Right renal cortex interstitium (tissue), 3 donors: ENCODE measurements at places on chromosomes 3 and 15. TPM values are rescaled to one million over a fixed set of nuclear protein-coding genes. Genes with fewer than 3 reads are reported as not detected.
A peak's percentile ranks its signal among the peaks of the same experiment; 100 is the strongest.

Gene LINGO1
- 14.0 TPM for polyA plus RNA-seq

Gene UBAP1L
- polyA plus RNA-seq: 3.1 TPM

- no peak for DNase-seq
These were observed 466.4 kb downstream of the DIPK2A start for GRCh38 chr3:144437989-144438388.

DNA sequence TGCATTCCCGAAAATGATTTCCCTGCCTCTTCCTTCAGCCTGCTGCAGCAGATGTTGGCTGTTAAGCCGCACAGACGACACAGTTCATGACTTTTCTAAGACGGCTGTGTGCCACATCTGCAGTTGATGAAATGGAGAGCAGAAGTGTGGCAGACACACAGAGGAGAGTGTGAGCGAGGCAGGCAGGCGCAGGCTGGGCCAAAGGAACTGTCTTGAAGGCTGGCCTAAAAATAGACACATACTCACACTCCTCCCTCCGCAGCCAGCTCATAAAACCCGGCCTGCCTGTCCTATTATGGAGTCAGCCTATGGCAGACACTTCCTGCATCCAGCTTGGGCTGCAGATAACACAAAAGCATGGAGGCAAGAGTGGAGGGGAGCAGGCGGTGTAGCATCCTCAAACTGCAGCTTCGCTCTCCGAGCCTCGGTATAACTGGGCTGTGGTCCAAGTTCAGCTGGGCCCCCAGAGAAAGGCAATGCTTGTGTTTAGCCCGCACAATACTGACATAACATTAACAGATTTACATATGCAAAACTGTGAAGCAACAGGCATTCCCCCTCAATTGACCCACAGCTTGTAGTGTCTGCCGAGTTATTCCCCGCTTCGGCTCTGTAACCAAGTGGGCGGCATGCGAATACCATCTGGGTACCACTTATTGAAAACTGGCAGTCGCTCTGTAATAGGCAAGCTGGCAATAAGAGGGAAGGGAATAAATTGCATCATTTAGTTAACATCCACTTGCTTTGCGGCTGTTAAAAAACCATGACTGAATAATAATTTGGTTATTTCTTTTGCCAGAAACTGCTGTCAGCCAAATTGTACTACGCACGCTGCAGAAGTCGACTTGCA is 40.8 kb downstream of the FOXP1 start:
- DNase-seq: peak; percentile 48

DNA sequence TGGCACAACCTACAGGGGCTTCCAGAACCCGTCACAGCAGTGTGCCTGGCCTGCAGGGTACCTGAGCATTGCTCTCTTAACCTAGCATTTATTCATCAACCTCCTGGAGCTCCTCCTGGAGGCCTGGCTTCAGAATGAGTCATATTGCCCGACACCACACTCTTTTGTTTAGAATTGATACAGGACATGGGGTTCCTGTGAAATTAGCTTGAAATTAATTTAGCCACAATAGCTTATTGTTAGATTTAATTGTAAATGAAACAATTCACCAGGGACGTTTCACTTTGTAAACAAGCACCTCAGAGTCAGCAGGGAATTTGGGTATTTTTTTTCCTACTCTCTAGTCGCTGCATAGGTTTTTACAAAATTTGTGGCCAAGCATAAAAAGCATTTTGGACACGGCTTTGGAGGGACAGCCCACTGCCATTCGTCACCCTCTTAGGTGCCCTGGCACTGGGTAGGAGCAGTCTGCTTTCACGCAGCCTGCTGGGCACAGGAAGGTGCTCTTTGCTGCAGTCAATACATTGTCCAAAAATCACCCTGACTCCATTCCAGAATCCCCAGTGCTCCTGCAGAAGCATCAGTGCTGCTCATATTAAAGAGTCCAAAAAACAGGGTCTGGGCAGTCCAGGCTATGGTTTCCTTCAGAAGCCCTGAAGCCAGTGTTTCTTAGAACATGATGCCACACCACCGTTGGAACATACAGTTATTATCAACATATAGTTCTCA is 60.8 kb upstream of the MEF2A start:
- DNase-seq: no peak

GRCh38 chr3:168094877-168095610 is 680 bp downstream of the GOLIM4 start:
- peak; percentile 55 for DNase-seq

- DNase-seq: no peak
These were observed 331.0 kb downstream of the CGGBP1 start for GRCh38 chr3:87727783-87728182.

DNA sequence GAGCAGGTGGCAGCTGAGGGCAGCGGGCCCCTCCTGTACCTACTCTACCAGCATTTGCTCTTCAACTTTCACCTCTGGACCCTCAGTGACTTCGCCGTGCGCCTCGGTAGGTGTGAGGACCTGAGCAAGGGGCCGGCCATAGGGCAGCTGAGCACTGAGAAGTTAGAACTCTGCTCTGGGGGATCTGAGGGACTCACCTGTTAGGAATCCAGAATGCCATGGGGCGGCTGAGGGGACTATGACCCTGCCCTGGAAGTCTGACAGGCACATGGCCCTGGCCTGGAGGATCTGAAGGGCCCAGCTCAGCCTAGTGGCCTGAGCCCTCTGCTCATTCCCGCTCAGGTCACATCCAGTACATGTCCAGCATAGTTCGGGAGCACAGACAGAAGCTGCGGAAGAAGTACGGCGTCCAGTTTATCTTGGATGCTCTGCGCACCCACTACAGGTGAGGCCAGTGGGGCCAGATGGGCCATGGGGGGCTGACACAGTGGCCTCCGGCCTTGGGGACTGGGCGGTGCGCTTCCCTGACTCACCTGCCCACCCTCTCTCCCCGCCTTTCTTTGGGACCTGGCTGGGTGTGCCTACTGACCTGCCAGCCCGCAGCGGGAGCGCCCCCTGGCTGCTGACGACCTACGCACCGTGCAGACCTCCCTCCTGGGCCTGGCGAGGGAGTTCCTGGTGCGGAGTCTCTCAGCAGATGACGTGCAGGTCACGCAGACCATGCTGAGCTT is 18.8 kb downstream of the NBEAL2 start:
- DNase-seq: no peak

DNA sequence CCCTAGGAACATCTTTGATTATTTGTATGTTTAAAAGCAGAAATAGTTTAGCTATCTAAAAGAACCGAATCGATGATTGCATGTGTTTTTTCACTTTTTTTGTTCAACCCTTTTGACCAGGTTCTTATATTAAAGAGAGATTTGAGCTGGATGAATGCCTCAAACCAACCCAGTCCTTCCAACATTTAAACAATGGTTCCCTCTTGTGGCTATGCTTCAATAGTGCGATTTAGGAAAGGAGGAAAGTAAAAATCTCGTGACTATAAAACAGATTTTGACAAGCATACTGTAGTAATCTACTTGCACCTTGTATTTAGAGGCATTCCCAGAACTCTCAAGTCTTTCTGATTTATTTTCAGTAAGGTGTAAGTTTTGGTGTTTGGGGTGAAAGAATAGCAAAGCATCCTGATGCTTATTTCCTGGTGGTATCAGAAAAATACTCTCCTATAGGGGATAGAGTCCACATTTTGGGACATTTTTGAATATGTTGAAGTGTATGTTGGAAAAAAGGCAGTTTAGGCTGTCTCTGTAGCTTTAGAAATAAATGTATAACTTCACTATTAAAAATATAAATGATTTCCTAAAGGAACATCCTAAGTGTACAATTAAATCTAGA is 159.6 kb upstream of the KCNH8 start:
- peak; percentile 1 for DNase-seq

DNA sequence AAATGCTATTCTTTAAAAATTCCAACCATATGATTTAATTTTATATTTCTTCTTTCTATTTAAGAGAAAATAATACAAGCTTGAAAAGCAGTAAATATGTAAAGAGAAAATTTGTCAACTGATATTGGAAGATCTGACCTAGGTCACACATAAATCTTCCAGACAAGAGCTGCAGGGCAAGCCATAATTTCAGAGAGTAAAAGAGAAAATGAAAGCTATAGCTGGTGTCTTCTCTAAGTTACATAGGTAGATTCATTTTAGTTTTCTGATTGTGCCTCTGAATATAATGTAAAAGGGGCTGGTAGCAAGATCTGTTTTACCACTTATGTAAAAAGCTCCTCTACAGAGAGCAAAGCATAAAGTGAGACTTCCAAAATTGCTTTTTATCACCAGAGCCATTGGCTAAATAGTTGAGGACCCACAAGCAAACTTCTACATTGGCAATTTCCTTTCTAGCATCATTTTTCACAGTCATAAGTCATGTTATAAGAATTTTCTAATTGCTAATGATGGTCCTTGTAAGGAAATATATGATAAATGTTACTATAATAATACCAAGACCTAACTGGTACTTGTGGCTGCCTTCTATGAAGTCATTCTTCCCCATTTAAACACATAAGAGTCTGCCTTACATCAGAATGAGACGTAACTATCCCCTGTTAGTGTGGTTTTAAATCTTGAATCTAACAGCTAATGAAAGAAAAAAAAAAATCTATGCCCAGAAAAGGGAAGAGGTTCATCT is 80.8 kb upstream of the SKOR1 start:
- no peak for DNase-seq

DNA sequence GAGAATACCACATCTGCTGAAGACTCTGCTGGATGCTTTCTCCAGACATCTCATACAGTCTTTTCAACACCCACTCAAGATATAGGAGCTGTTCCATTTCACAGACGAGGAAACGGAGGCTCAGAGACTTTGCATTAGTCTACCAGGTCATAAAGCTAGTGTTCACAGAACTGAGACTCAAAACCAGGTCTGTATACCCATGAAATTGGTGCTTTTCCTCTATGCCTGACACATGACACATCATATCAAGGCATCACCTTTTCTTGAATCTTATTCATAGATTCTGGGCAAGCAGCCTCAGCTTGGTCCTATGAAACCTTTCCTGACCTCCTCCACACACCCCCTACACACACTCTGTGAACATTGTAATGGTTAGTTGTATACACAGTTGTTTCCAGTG is 101.2 kb downstream of the LPP start:
- no peak for DNase-seq

- no peak for DNase-seq
These were observed 116.0 kb upstream of the CBLB start for GRCh38 chr3:105984837-105985236.

DNA sequence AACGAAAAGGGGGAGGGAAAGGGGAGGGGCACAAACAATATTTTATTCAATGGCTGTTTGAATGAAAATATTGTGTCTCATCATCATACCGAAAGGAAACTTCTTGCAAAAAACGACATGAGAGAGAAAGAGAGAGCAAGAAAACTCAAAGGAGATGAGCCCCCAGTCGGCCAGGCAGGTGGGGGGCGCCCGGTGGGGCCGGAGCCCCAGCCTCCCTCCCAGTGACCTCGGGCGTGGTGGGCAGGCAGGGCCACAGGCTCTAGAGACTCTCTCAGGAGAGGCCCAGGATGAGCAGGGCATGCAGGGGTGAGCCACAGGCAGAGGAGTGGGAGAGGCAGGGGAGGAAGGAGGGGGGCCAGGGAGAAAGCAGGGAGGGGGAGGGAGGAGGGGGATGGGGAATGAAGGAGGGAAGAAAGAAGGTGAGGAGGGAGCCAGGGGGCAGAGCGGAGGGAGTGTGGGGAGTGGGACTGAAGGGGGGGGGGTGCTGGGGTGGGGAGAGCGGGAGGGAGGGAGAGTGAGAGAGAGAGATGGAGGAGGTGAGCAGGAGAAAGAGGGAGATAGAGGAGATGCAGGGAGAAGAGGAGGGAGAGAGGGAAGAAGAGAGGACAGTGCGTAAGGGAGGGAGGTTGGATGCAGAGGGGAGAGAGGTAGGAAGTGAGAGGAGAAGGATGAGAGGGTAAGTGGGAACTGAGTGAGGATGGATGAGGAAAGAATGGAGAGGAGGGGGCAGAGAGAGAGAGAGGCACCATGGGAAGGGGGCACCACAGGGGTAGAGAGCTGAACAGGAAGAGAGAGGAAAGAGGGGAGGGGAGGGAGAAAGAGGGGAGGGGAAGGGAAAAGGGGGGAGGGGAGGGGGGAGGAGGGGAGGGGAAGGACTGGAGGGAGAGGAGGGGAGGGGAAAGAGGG is 14.1 kb upstream of the TMEM115 start:
- no peak for DNase-seq

Gene ZNF774
- polyA plus RNA-seq: 4.7 TPM

- DNase-seq: no peak
These were observed 690.3 kb downstream of the NTRK3 start for GRCh38 chr15:87566236-87566635.

- DNase-seq: no peak
These were observed 109.4 kb downstream of the WNT7A start for GRCh38 chr3:13770170-13771169.

DNA sequence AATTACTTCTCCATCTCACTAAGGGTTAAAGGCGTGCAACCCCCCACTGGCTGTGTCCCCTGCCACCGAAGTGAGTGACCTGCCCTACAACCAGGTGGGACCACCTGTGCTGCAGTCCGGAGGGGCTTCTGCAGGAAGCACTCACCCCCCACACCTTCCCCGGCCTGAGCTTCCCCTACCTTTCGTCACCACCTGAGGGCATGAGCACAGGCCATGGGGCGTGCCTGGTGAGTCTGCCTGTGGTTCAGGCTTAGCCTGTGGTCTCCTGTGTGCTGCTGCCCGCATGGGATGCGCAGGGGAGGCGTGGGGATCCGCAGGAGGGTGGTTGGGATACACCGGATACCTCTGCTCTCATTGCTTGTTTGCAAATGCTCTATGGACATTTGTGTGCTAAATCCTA is 46.0 kb downstream of the KLHL25 start:
- no peak for DNase-seq
